ENCODE measurements at places on chromosomes 4 and X.

DNA sequence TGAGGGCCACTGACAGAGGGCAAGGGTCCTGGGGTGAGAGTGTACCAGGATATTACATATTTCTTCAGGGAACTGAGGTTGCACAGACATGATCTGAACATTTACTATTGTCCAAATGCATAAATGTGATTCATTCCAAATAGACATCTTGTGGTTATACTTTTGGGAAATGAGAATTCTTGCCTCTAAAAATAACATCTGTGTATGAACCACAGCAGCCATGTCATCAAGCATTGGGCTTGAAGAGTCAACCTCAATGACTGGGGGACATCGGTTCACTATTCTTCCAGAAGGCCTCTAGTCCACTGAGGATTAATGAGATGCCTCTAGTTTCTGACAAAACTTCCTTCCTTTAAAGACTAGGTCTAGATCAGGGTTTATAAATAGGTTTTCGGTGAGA is 193.1 kb upstream of the GPC4 start:
- no peak for DNase-seq

DNA sequence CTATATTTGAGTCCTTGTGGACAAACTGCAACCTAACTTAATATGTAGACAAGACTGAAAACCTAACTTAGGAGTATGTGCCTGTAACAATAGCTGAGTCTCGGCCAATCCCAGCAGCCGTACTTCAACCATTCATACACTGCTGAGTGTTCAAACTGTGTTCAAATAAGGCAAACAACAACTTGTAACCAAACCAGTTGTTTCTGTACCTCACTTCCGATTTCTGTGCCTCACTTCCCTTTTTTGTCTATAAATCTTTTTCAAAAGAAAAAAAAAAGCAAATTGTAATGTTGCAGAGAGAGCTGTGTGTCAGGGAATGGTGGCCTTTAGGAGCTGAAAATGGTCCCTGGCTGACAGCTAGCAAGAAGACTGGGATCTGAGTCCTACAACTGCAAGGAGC is 46.0 kb downstream of the GEMIN8 start:
- DNase-seq: no peak

GRCh38 chr4:169491211-169491610 is 121.2 kb downstream of the NEK1 start:
- no peak for DNase-seq

GRCh38 chrX:13662355-13662791 is 9.4 kb downstream of the TCEANC start:
- no peak for DNase-seq

DNA sequence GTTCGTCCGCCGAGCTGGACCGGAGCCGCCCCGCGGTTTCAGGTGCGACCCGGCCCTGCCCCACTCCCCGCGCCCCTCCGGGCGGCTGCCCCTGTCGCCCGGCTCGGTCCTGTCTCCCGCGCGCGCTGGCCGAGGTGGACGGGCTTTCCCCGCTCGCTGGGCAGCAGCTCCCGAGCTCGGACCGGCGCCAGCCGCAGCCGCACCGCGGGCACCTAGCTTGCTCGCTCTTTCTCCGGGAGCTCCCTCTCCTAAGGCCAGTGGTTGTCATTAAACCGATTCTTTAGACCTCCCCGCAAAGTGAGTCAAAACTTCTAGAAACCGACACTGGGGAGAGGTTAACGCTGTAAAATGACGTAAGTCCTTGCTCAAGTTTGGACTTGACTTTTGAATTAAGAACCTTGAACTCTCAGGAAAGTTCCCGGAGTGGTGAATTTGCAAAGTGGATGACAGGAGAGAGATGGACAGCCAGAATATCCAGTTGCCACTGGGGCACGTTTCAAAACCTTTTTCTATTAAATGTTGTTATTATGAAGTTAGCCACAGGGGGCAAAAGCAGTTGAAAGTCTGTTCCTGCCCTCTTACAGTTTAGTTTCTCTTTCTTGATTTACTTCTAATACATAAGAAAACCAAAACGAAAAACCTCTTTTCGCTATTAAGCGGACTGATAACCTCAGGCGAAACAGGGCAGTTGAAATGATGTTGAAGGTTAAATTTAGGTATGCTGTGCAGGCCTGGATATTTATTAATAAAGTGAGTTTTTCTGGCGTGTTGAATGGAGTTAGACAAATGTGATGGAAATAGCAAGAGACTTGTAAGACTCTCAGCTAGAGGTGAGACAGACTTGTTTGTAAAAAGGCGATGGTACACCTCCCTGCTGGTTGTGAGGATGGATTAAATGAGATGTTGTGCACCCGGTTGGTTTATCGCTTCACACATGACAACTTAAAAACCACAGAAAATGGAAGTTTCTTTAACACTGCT is 847 bp downstream of the PI4K2B start:
- DNase-seq: peak; percentile 2

DNA sequence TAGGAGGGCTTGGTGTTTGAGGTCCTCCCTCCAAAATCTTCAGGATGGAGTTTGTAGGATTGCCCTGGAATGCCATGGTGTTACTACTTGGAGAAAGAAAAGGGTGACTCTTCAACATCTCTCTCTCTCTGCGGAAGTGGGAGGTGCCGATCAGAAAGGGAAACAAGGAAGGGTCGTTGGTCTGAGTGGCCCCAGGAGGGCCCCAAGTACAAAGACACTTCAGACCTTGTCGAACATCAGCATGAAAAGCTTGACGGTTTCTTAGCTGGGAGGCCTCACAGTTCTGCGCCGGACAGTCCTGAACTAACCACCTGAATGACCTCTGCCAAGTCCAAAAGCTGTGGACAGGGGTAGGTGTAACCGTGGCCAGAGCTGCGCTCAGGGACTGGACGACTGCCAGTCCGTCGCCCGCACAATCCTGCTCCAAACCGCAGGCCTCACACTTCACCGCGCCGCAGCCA is 646 bp upstream of the GSX2 start:
- DNase-seq: no peak

GRCh38 chrX:82748906-82749505 is 759.1 kb upstream of the POU3F4 start:
- DNase-seq: no peak

GRCh38 chr4:3205995-3206394 is 43.0 kb upstream of the MSANTD1 start:
- no peak for DNase-seq

GRCh38 chr4:184252136-184253071 is 34.7 kb upstream of the ENPP6 start:
- no peak for DNase-seq

GRCh38 chr4:6939761-6940743 is 30.4 kb downstream of the TBC1D14 start:
- no peak for DNase-seq

DNA sequence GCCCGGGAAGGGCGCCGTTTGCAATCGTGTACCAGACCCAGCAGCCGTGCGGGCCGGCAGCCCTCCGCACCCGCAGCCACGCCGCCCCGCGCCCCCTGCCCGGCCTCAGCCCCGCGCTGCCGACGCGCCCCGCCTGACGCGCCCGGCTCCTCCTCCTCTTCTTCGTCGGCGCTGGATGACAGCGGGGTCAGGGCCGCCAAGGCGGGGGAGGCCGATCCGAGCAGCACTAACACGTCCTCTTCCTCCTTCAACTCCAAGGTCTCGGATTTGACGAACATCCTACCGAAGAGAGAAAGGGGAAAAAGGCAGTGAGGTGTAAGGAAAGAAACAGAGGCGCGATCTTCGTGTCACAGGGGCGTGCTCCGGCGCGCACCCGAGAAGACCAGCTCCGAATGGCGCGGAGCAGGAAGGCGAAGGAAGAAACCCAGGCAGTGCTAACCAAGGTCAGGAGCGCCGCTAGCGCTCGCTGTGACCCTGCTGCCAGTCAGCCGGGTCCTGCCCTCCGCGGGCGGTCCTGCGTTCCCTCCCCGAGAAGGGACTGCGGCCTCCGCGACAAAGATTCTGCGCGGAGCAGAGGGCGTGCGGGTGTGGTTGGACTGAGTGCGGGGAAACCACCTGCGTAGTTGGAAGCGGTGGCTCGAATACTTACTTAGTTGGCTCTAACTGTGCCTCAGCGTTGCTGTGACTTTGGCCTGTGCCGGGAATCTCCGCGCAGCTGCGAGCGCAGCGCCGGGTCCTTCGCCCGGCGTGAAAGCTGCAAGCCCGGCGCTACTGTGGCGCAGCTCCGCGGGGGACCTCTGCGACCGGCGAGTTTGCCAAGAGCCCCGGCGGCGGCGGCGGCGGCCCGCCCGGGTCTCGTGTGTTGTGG is 548 bp downstream of the NEUROG2 start:
- DNase-seq: peak; percentile 35

GRCh38 chrX:24851780-24852179 is 158.1 kb downstream of the POLA1 start:
- no peak for DNase-seq

DNA sequence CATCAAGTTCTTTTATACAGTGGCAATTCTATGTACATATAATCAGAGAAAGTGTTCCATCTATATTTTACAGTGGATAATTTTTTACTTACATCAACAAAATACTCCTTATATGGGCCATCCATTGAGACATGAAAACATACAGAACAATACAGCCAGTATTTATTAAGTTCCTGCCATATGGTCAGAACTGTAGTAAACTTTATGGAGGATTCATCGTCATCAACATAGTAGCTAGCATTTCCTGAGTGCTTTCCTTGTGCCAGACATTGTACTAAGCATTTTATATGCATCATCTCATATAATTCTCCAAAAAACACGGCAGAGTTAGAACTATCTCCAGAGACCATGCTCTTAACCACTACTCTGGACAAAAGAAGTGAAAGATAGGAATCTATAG is 170.1 kb downstream of the CEP135 start:
- DNase-seq: no peak

- no peak for DNase-seq
Observed at GRCh38 chr4:71634364-71634763, 149.5 kb downstream of the GC start.

Data from NCI-H2171 (cell line).